Iris pigment epithelial cell (primary cell): ENCODE measurements at places on chromosomes 4 and X.

DNA sequence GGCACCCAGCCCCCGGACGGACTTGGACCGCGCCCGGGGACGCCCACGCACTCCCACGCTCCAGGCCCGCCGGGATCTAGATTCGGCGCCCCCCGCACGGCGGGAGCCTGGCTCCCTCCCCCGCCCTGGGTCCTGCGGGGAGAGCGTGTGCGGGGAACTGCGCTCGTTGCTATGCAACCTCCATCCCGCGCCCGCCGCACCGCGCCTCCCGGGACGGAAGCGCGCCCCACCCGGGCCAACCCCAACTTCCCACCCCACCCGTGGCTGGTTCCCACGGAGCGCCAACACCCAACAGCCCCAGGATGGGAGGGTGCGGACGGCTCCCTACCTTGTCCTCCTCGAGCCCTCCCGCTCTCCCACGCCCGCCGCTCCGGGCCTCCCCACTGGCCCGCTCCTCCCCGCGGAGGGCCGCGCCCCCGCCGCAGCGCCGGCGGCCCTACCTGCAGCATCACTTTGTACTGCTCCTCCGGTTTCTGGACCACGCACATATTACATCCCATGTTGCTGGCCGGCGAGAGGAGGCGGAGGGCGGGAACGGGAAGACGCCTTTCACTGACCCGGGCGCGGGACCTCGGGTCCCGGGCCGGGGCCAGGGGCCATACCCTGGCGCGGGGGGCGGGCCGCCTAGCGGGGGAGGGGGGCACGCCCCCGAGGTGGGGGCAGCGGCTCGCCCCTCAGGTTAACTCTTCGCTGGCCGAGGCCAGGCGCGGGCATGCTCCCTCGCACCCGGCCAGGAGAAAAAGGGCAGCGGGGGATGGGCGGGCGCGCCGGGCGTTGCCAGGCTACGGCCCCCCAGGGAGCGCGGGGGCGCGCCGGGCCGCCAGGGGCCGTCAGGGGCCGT lies at the start of gene PDZD4:
Gene PDZD4 (minus strand): TSS at position 746 of the 841 bp plus-strand sequence. CDS start 246 bp downstream, at position 500.
- no peak for DNase-seq

- peak; percentile 85 for DNase-seq
Measured at GRCh38 chr4:2936773-2937145, 26.4 kb downstream of the NOP14 start.

DNA sequence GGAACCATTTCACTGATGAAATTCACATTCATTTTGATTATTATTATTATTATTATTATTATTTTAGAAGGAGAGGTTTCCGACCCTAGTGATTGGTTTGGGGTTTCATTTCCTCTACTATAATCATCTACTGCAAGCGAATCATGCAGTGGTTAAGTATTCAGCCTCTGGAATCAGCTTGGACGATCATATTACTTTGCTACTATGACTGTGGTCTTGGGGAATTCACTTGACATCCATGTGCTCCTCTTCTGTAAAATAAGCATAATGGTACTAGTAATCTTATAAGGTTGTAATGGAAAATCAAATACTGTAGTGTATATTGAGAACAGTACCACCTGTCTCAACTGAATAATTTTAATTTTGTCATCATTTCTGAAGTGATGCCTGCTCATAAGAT lies 132.1 kb upstream of the SLC4A4 start:
- DNase-seq = peak; percentile 74

DNA sequence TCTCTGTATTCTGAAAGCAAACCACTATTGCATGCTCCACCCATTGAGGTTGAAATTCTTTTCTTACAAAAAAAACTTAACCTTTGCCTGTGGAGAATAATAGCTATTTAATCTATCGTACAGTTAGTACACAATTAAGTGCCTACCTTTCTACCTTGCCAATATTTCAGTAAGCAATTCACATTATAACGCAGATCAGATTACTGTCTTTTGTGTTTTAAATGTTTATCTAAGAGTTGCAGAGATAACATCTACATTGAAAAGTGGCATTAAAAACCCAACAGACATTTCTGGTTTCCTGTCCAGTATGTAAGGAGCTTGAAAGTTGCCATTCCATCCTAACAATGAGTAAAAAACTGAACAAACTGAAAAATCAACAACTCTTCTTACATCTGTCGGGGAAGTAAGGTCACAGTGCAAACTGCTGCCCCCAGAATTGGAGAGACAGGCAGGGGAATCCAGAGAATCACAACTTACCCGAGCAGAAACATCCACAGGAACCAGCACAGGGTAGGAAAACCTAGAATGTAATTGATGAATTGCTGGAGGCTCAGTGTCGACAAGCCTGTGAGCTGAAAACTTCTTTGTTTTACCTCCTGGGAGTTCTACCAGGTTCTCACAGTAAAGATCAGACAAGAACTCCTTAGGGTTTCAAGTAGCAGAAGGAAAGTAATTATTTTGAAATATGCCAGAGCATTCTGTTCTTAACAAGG lies 27.3 kb upstream of the ACSL4 start:
- DNase-seq = no peak

- DNase-seq = no peak
Measured at GRCh38 chr4:76897536-76898384, at the start of gene SOWAHB. Gene SOWAHB (minus strand): TSS chr4:76898144. CDS start chr4:76897849, 295 bp downstream.

- DNase-seq = peak; percentile 31
Measured at GRCh38 chr4:2469192-2469984, 482 bp downstream of the RNF4 start.

DNA sequence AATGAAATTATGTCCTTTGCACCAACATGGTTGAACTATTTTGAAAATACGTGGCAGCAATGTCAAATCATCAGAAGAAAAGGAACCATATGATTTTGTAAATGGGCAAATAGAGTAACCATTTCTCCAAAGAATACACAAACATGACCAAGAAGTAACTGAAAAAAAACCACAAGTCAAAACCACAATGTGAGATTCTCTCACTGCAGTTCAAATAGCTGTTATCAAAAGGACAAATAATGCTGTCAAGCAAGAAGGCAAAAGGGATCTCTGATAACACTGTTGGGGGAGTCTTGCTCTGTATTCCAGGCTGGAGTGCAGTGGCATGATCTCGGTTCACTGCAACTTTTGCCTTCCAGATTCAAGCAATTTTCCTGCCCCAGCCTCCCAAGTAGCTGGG lies 280.8 kb upstream of the ZCCHC13 start:
- no peak for DNase-seq

GRCh38 chr4:174192943-174193342 lies 90.5 kb downstream of the FBXO8 start:
- no peak for DNase-seq

GRCh38 chrX:16869393-16870094 lies 618 bp downstream of the RBBP7 start:
- no peak for DNase-seq

DNA sequence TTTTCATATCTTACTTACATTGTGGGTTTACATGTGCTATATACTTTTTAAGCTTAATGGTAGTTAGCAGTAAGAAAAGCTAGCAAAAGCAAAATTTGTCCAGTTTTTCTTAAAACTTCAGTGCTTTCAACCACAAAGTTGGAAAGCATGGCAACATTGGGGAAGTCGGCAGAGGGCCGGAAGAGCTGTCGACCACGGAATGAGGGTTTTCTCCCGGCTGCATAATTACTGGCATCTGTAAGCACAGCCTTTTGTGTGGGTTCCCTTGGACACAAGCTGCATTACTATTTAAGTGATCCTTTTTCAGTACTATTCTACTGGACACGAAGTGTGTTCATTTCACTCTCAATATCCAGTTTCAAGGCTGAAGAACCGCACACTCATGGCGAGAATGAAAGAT lies 560.4 kb downstream of the ANKRD50 start:
- no peak for DNase-seq

- no peak for DNase-seq
Measured at GRCh38 chr4:33078145-33078544, 2358.0 kb downstream of the PCDH7 start.

GRCh38 chr4:17232566-17233253 lies 279.2 kb downstream of the QDPR start:
- DNase-seq = peak; percentile 84

- no peak for DNase-seq
Measured at GRCh38 chrX:30653415-30654131, at the start of gene GK. Gene GK (plus strand): TSS chrX:30653423. CDS start chrX:30653538, 115 bp downstream.

DNA sequence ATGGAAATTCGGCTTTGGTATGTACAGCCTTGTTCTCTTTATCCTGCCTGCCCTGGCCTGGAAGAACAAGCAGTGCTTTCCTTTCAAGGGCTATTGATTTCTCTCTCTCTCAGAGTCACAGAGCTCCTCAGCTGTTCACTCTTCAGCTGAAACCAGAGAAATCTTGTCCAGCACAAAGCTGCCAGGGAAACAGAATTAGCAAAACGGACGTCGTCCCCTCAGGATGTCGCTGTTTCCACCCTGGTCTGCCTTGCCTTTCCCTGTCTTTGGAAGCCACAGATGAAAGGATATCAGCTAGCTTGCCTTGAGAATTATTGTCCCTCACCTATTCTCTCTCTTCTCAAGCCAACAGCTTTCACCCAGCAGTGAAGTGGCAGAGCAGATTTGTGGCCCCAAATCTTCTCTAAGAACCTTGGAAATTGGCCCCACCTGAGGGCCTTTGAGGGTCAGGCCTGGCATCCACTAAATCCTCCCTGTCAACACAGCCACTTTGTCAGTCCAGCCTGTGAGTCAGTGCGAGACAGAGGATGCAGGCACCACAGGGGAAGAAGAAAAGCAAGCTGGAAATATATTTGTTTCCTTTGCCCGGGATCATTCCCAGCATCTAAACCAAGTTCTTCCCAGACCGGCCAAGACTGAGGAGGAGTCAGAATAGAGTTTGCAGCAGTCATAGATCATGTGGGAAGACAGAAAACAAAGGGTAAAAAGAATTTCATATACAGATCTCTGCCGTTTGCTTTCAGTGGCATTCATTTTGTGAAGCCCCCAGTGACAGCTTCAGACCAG lies 63.8 kb upstream of the MTM1 start:
- no peak for DNase-seq

GRCh38 chr4:124437853-124438495 lies 274.6 kb downstream of the ANKRD50 start:
- DNase-seq = peak; percentile 50

DNA sequence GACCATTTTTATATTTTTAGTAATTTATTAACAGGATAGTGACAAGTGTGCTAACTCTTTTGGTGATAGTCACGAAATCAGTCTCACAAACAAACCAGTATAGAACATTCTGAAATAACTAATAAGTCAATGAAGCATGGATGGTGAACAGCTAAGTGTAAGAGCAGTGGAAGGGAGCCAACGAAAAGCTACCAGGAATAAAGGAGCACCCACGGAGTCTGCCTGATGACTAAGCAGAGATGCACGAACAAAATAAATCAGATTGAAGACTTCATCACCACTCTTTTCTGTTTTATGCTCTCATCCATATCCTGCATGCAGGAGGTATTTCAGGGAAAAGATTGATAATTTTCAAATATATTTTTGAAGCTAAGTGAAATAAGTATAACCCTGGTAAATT lies 891.1 kb upstream of the HS3ST1 start:
- DNase-seq = no peak

- no peak for DNase-seq
Measured at GRCh38 chr4:122038896-122039295, 87.0 kb upstream of the TRPC3 start.

DNA sequence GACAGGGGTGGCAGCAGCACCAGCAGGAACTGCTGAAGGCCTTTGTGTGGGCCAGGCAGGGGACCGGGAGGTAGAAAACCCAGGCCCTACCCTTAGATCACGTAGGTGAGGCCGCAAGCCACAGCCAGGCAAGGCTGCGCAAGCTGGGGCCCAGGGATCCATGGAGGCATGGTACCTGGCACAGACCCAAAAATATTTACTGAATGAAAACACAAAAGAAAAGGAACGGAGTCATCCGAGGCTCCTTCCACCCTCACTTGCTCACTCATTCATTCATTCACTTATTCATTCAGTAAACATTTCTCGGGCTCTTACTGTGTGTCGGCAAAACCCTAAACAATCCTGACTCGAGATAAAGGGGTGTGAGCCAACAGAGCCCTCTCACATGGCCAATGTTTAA lies 102.3 kb downstream of the BCOR start:
- no peak for DNase-seq

DNA sequence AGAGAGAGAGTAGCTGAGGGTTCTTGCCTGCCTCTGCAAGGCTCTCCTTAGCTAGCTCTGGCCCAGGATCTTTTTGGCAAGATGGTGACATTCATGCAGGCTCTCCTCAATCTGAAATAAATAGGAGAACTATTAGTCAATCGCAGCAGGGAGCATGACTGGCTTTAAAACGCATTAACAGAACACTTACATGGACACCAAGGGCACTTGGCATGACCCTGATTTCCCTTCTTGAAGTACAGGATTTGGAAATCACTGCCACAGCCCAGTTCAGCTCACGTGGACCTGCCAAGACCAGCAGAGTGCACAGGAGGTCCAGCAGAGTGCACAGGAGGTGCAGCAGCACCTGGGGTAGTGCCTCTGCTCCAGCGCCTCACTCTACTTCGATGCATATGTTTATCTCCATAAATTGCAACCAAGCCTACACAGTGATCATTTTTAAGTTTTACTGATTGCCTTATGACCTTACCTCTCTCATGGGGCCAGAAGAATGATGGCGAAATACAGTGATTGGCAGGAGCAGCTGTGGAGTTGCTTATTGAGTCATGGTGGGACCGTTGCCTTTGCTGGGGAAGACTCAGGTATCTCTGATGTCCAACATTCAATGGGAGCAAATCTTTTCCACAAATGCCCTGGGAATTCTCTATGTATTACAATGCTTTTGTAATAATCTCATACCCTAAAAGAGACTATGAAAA lies 122.4 kb downstream of the SYNPO2 start:
- peak; percentile 14 for DNase-seq

GRCh38 chr4:9769321-9769720 lies 12.1 kb upstream of the DRD5 start:
- DNase-seq = no peak

DNA sequence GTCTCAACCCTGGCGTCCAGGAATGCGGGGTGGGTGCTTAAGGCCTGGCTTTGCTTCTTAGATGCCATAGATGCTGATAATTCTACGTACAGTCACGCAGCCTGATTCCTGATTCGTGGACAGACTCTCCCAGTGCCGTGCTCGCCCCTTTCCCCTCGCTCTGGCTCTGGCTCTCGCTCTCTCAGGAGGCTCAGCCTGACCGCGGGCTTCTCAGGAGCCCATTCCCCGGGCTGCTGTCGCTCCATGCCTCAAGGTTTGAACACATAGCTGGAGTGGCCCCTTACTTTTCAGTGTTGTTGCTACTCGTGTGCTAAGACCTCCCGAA lies 59.2 kb upstream of the ZC4H2 start:
- DNase-seq = peak; percentile 3

DNA sequence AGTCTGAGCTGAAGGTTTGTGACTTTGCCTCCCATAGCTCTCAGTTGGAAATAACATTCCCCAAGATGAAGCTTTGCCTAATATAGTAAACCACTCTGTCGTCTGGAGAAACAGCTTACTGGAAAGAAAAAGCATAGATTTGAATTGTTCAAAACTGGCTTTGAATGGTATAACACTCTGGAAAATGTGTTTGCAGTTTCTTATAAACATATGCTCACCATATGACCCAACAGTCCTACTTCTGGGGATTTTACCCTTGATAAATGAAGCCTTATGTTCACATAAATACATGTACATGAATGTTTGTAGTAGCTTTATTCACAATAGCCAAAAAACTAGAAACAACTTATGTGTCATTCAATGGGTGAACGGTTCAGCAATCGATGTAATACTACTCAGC lies 10.2 kb downstream of the VEGFD start:
- no peak for DNase-seq
